ENCODE measurements at places on chromosomes 4 and X.

DNA sequence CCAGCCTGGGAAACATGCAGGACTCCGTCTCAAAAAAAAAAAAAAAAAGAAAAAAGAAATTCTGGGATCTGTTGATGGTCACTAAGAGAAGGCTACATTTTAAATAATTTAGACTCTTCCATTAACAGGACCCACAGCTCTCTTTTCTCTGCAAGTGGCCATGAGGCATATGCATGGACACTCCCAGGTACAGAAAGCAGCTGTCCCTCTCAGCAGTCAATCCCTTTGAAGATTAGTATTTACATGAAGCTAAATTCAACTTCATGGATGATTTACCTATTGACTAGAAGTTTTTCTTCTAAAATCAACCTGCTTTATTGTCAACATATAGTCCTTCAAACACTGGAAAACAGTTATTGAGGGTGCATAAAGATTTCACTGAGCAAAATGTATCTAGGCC, 139.9 kb downstream of the CPEB2 start:
- H3K4me1 ChIP-seq, result no peaks in the 10 kb centered on the region
- no peak overlapping the region for H3K4me3 ChIP-seq
- H3K27me3 ChIP-seq, result peaks cover 41% of the 10 kb centered on the region
- DNase-seq, result no peak
- no peaks in the 10 kb centered on the region for H3K36me3 ChIP-seq

- no peak overlapping the region for H3K27ac ChIP-seq
- no peaks in the 10 kb centered on the region for H3K4me1 ChIP-seq
- H3K27me3 ChIP-seq, result no peaks in the 10 kb centered on the region
- no peaks in the 10 kb centered on the region for H3K36me3 ChIP-seq
- no peak overlapping the region for H3K4me3 ChIP-seq
Observed at GRCh38 chrX:96483647-96484160, 200.9 kb upstream of the DIAPH2 start.

- H3K4me1 ChIP-seq, result no peaks in the 10 kb centered on the region
- no peaks in the 10 kb centered on the region for H3K36me3 ChIP-seq
- H3K27ac ChIP-seq, result no peak overlapping the region
- no peak for DNase-seq
- H3K27me3 ChIP-seq, result no peaks in the 10 kb centered on the region
- H3K4me3 ChIP-seq, result no peak overlapping the region
Observed at GRCh38 chr4:25112995-25113380, 47.3 kb downstream of the SEPSECS start.

DNA sequence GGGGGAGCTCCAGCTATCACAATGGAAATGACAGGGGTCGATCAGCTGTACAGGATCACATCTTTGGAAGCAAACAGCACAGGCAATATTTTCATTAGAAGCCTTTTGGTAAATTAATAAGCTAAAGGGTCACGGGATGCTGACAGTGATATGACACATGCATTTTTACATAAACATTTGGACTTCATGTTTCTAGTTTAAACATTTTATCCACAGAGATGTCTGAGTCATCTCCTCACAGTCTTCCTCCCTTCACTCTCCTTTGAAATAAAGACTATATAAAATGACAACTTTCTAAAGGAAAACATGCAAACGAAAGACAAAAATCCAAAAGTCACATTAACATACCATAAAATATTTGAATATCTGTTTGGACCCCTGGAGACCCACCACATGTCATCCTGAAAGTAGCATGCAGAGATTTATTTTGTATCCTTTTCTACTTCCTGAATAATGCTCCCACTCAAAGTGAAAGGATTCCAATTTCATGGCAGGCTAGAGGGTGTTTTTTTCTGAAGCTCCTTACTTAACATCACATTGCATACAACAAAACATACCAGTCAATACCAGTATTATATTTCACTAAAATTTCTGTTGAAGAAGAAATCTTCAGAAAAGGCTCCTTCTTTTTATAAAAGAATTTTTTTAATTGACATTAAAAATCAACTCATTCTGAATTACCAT, 200.1 kb upstream of the PPARGC1A start:
- no peak overlapping the region for H3K4me3 ChIP-seq
- H3K4me1 ChIP-seq, result no peaks in the 10 kb centered on the region
- H3K27ac ChIP-seq, result no peak overlapping the region
- H3K36me3 ChIP-seq, result no peaks in the 10 kb centered on the region

GRCh38 chr4:20195071-20195885, 56.4 kb upstream of the SLIT2 start:
- no peak for DNase-seq
- H3K4me1 ChIP-seq, result no peaks in the 10 kb centered on the region
- no peak overlapping the region for H3K4me3 ChIP-seq
- no peak overlapping the region for H3K27ac ChIP-seq

DNA sequence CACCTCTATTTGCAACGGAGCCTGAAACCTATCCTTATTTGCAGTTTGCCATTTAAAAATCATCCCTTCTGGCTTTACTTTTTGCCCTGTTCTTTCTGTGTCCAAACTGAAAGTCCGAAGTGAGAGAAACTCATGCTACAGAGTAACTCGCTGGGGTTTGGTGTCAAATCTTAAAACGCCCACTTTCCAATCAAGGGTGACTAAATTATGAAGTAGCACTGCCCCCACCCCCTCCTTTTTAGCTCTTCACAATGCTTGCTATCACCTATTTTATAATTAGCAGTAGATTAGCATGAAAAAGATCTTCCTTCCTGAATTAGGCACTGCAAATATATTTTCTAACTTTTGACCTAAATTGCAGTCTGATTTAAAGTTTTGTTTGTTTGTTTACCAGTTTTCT, 52.5 kb downstream of the VGLL1 start:
- no peak overlapping the region for H3K4me3 ChIP-seq
- DNase-seq, result no peak
- H3K36me3 ChIP-seq, result no peaks in the 10 kb centered on the region
- no peaks in the 10 kb centered on the region for H3K27me3 ChIP-seq

DNA sequence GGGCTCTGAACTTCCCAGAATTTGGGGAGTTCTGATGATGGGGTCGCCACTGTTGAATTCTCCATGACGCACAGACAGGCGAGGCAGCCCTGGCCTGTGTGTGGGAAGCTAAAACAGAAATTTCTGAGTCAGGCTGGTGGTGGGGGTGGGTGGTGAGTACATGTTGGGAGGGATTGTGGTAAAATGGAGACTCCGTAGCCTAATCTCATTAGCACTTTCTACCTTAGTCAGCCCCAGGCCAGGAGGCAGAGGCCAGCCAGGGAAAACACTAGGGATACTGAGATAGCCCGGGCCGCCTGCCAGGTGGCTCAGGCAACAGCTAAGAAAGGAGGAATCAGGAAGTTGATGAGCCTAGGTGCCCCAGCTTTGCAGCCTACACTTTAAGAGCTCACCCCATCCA, 39.3 kb upstream of the NHSL2 start:
- H3K4me1 ChIP-seq, result peaks cover 8% of the 10 kb centered on the region
- H3K27me3 ChIP-seq, result peaks cover 49% of the 10 kb centered on the region
- no peak for DNase-seq
- no peak overlapping the region for H3K4me3 ChIP-seq
- peaks cover 1% of the 10 kb centered on the region for H3K36me3 ChIP-seq

- no peaks in the 10 kb centered on the region for H3K36me3 ChIP-seq
- H3K27ac ChIP-seq, result no peak overlapping the region
- H3K4me3 ChIP-seq, result no peak overlapping the region
Observed at GRCh38 chrX:31293409-31293808, 221.6 kb upstream of the FTHL17 start.

GRCh38 chrX:71928856-71929255, 18.2 kb downstream of the NHSL2 start:
- no peak overlapping the region for H3K27ac ChIP-seq
- no peak for DNase-seq
- peaks cover 33% of the 10 kb centered on the region for H3K27me3 ChIP-seq
- H3K4me3 ChIP-seq, result no peak overlapping the region
- no peaks in the 10 kb centered on the region for H3K4me1 ChIP-seq

- H3K27ac ChIP-seq, result no peak overlapping the region
- no peak overlapping the region for H3K4me3 ChIP-seq
- no peaks in the 10 kb centered on the region for H3K36me3 ChIP-seq
- DNase-seq, result no peak
Observed at GRCh38 chr4:189049682-189050081, 891.0 kb upstream of the FRG1 start.

All from central memory CD8-positive, alpha-beta T cell (primary cell).